Urinary bladder (tissue), 4 donors: ENCODE measurements at places on chromosomes 5 and 9. TPM values are rescaled to one million over a fixed set of nuclear protein-coding genes. Genes with fewer than 3 reads are reported as not detected.

Gene DCAF12
- 23.8 TPM for total RNA-seq

Gene MCC
- total RNA-seq: 60.7 TPM

Gene RABEPK
- total RNA-seq: 17.5 TPM

Gene OR1N2
- total RNA-seq: not detected

Gene SYK
- 12.1 TPM for total RNA-seq

Gene CTNND2
- 1.4 TPM for total RNA-seq
